ENCODE measurements at places on chromosomes 2 and 18.

DNA sequence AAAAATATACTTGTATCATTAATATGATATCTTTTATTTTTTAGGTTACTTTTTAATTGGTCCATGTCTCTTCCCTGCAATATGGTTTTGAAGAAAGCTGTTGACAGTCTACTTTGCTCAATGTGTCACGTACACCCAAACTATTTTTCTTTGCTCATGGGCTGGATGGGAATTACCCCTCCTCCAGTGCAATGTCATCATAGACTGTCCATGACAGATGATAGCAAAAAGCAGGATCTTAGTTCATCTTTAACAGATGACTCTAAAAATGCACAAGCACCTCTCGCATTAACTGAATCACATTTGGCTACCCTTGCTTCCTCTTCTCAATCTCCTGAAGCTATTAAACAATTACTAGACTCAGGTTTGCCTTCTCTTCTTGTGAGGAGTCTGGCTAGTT lies 112.9 kb upstream of the TTC27 start:
- DNase-seq: no peak

DNA sequence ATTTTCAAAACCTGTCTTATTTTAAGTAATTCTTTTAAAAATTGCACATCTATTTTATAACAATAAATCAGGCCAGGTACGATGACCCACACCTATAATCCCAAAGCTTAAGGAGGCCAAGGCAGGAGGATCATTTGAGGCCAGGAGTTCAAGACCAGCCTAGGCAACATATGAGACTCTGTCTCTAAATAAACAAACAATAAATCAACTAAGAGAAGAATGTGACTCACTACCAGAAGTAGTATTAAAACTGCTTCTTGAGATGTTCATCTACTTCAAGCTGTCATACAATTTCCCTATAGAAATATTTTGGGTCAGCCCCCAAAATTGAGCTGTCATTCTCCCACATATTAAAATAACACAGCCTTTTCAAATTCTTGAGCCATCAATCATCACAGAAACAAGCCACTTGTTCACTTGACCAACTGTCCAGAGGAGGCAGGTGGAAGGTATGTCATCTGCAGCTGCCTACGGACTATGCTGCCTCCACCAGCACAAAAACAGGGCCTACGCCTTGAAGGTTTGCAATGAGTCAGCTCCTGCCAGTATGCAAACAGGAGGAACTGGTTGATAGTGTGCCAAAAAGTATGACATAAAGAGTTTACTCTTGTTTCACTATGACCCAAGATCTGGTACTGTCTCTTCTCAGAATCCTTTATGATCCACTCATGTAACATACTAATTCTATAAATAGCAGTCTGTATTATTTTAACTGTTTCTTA lies 33.6 kb downstream of the KIDINS220 start:
- peak; percentile 90 for DNase-seq

DNA sequence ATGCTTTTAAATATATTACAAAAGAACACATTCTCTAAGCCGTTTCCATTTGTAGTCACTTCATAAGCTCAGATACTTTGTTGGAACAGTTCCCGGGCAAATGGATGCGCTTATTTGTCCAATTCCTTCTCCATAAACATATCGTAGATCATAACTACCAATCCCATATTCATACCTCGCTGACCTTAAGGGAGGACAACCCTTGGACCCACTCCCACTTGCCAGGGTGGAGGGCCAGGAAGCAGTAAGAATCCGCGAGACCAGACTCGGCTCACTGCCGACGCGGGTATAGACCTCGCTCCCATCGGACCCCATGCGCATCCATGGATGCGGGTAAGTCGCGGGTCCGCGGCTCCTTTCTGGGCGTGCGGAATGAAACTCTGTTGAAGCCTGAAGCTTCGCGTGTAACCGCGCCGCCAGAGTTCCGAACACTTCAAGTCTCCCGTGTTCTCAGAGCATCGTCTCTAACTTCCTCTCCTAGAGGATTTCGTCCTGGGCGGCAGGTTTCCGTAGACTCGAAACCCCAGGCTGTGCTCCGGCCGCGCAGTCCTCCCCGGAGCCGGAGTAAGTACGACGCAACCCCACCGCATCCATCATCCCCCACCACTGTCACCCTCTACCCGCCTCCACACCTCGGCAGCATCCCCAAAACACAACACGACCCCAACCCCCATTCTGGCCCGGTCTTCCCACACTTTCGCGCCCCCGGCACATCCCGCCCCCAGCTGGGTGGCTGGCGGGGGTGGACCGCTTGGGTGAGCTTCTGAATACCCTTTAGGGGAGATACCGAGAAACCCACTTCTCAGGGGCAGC lies 1.1 kb downstream of the DSC3 start:
- DNase-seq: no peak

DNA sequence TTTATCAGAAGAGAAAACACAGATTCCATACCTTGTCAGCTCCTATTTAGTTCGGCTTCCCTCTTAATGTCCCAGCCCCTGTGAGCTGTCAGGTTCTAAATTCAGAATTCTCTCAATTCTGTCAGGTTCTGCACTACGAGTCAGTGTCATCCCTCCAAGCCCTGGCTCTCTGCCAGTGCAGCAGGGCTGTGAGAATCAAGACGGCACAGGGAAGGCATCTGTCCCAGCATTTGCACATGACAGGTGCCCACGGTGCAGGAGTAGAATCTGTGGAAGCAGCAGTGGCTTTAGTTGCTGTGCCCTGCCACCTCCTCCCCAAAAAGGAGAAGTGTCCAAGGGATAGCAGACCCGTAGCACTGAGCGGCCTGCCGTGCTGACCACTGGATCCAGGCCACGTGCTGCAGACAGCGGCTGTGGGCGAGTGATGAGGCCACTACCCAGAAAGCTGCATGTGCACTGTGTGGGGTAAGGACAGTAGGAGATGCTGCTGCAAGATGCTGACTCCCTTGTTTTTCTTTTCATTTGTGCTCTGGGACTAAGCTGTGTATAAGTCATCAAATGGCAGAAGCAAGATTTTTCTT lies 12.8 kb downstream of the RBFA start:
- no peak for DNase-seq
